ENCODE measurements at places on chromosomes 11 and 22.
A peak's percentile ranks its signal among the peaks of the same experiment; 100 is the strongest.

GRCh38 chr22:46592390-46592872 is 27.8 kb upstream of the GRAMD4 start:
- peak; percentile 83 for DNase-seq

DNA sequence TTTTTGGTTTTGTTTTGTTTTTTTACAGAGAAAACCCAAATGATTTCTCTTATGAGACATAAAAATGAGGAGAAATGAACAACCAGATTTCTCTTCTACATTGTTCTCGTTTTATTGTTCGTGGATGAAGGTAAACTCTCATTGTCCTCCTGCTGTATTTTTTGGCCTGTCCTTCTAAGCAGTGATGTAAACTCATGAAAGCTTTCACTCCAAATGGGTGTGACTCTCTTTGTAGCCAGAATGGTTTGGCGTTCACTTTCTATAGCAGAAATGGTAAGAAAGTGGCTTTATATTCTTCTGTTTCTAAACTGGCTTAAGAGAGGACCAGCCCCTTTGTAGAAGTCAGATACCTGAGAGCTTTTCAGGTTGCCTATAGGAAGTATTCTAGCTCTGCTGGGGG is 15.5 kb upstream of the BMAL1 start:
- DNase-seq = no peak

- DNase-seq = no peak
Measured at GRCh38 chr11:10716543-10717259, 23.1 kb upstream of the IRAG1 start.

DNA sequence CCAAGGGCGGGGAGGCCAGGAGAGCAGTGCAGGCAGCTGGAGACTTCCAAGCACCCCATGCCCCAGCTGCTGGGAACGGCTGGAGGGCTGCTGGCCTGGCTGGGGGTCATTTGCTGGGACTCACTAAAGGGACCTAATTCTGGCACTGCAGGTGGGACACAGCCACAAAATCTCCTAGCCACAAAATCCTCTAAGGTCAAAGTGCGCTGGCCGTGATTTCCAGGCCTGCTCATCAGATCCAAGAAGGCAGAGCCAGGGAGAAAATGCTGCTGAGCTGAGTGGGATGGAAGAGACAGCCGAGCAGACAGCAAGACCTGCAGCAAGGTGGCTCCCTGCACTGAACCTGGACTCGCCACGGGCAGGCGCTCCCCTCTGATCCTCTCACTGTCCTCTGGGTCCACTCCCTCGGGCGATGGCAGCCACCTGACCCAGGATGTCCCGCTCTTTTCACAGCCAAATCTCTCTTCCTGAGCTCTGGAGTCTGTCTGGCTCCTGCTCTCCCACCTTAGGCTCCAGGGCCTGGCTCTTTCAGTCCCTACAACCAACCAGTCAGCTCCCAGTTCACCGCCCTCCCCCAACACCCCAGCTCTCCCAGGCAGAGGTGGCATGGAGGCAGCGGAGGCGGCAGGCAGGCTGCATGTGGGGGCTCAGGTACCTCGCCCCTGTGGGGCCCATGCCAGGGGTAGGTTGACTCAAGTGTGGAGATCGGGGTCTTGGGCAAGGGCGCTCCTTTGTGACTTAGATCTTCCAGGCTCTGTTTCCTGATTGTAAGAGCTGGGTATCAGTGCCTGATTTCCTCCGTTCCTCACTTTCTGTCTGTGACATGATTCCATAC is 14.5 kb downstream of the OVOL1 start:
- no peak for DNase-seq

GRCh38 chr11:17463546-17464174 is 13.0 kb downstream of the ABCC8 start:
- DNase-seq = no peak

DNA sequence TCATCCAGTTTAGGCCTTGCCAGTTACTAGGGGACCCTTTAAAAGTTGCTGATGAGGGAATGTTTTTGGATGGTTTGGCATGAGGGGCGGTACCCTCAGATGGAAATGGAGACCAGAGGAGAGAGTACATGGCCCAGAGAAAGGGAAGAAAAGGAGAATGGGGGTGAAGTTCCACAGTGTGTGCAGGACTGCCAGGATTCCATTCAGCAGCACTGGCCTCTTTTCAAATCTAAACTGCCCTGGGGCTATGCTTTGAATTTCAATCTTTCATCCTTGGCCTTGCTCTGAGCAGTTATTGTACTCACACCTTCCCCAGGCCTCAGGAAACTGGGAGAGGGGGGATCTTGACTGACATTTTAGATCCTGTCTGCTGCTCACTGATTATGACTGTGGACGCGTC is 3.0 kb downstream of the SLC3A2 start:
- DNase-seq = no peak

- DNase-seq = no peak
Measured at GRCh38 chr11:6397156-6397555, 6.9 kb downstream of the SMPD1 start.

GRCh38 chr11:2825889-2826678 is 59.5 kb downstream of the CDKN1C start:
- no peak for DNase-seq

GRCh38 chr11:562046-562645 is 1.4 kb downstream of the RASSF7 start:
- DNase-seq = no peak

DNA sequence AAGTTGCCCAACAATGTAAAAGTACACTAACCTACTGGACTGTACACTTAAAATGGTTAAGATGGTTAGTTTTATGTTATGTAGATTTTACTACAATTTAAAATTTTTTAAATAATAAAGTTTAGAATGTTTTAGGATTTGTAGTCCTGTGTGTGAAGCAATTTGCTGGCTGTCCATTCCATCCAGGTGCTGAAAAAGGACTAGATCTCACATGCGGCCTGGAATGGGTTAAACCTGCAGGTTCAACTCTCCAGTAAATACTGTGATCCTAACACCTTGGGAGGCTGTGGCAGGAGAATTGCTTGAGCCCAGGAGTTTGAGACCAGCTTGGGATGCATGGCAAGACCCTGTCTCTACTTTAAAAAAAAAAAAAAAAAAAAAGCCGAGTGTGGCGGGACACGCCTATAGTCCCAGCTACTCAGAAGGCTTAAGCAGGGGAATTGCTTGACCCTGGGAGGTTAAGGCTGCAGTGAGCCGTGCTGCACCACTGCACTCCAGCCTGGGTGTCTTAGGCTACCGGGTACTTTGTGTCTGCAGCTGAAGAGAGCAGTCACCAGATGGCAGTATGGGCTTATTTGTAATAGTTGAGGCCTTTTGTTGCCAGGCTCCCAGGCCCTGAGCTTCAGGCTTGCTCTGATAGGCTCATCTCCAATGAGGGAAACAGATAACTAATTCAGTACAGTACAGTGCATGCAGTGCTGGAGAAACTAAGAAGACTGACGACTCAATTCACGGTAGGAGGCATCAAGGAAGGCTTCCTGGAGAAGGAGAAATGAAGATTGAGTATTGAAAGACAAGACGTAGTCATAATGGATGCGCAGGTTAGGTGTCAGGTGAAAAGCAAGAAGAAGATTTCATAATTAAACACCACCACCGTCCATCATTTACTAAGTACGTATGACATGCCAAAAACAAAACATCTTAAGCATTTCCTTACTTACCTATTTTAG is 64.7 kb upstream of the ASPHD2 start:
- DNase-seq = peak; percentile 87

GRCh38 chr11:118109231-118109630 is 22.5 kb upstream of the SMIM35 start:
- no peak for DNase-seq

- peak; percentile 53 for DNase-seq
Measured at GRCh38 chr22:20247010-20247505, 21.1 kb downstream of the RTN4R start.

- no peak for DNase-seq
Measured at GRCh38 chr11:123190518-123190917, 4.5 kb downstream of the CLMP start.

GRCh38 chr22:47695176-47695575 is 932.7 kb downstream of the TBC1D22A start:
- peak; percentile 65 for DNase-seq

DNA sequence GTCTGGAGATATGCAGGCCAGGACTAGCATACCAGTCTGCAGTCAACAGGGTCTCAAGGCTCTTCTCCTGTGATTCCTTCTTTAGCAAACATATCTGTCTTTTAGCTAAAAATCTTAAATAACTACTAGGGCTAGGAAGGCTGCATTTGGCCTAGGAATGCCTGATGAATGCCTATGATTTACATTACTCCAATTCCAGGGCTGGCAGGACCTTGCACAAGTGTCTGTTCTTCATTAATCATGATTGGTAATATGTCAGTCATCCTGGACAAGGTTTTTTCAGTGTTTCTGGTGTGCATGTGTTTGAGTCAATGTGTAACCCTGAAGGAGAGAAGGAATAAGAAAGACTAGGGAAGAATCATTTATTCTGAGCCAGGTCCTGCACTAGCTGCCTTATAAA is 280.5 kb upstream of the NARS2 start:
- DNase-seq = no peak

GRCh38 chr22:20183823-20184222 is 33.0 kb upstream of the CCDC188 start:
- no peak for DNase-seq

GRCh38 chr11:73274722-73275380 is 2.7 kb downstream of the P2RY6 start:
- no peak for DNase-seq

DNA sequence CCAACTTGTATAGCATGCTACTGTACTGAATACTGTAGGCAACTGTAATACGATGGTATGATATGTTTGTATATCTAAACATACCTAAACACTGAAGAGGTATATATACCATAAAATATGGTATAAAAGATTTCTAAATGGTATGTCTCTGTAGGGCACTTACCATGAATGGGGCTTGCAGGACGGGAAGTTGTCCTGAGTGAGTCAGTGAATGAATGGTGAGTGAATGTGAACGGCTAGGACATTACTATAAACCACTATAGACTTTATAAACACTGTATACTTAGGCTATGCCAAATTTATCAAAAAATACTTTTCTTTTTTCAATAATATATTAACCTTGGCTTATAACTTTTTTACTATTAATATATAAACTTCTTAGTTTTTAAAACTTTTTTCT is 66.8 kb downstream of the ZC3H12C start:
- no peak for DNase-seq

- DNase-seq = no peak
Measured at GRCh38 chr11:11600288-11600687, 21.5 kb downstream of the GALNT18 start.

GRCh38 chr22:31647066-31647465 is 14.9 kb downstream of the PISD start:
- DNase-seq = no peak

GRCh38 chr22:48644108-48644507 is 1183.6 kb downstream of the BRD1 start:
- no peak for DNase-seq

DNA sequence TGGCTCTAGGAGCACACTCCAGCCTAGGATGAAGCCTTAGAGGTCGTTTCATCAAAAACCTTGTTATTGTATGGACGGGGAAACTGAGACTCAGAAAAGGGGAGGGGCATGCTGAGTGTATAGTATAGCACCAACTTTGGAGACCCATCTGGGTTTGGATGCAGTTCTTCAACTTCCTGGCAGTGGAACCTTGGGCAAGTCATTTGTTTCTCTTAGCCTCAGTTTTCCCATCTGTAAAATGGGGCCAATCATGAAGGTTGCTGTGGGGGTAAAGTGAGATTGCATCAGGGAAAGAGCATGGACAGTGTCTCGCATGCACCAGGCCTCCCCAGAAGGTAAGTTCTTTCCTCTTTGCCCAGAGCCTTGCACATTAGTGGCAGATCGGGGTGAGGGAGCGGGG is 47.6 kb upstream of the RASD2 start:
- DNase-seq = no peak

DNA sequence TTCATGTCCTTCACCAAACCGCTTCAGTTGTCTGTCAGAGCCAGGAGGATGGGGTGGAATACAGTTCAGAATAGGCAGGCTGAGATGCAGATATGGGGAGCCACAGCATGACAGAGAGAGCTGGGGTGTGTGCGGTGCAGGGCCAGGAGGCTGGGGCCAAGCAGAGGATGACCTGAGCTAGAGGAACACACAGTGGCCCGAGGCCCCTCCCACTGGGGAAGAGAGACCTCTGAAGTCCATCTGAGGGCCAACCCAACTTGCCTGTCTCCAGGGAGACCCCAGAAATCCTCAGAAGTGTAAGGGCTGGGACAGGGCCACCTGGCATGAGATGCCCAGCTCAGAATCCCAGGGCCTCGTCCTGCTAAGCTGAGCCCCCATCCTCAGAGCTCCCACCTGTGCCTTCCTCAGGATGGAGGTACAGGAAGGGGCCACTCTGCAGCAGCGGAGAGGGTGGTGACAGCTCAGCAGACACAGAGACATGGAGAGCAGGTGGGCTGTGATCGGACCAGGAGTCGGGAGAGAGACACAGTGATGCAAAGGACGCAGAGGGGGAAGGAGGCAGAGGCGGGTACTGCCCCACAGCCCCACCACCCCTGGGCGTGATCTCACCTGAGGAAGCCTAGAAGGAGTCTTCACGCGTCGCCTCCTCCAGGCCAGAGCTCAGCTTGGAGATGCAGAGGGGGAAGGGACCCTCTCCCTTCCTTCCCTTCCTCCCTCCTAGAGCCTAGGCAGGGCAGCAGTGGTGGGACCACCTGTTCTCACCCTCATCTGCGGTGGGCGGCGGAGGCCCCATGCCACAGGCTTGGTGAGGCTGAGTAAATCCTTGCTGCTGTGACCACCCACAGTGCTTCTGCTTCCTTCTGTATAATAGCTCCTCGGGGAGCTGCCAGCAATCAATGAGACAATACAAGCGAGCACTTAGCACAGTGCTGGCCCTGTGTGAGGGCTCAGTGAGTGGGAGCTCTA is 9.1 kb upstream of the TUB start:
- no peak for DNase-seq

- no peak for DNase-seq
Measured at GRCh38 chr11:96105944-96106343, 182.0 kb upstream of the MTMR2 start.

Data from GM12865 (cell line).